ENCODE measurements at places on chromosomes 12 and 14. TPM values are rescaled to one million over a fixed set of nuclear protein-coding genes. Genes with fewer than 3 reads are reported as not detected.

Gene DHRS4L2
- total RNA-seq: 17.1 TPM

DNA sequence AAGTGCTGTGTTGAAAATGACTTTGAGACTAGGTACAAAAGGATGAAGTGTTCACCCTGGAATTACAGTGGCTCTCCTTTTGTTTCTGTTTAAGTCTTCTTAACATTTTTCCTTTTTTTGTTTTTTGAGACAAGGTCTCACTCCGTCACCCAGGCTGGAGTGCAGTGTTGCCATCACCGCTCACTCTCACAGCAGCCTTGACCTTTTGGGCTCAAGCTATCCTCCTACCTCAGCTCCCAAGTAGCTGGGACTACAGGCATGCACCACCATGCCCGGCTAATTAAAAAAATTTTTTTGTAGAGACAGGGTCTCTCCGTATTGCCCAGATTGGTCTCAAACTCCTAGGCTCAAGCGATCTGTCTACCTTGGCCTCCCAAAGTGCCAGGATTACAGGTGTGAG, 20.1 kb downstream of the ERC1 start:
- no peak for DNase-seq

- no peak for DNase-seq
These were observed 174.2 kb downstream of the PPM1H start for GRCh38 chr12:62760779-62761178.

Gene STK38L
- total RNA-seq: 34.2 TPM

DNA sequence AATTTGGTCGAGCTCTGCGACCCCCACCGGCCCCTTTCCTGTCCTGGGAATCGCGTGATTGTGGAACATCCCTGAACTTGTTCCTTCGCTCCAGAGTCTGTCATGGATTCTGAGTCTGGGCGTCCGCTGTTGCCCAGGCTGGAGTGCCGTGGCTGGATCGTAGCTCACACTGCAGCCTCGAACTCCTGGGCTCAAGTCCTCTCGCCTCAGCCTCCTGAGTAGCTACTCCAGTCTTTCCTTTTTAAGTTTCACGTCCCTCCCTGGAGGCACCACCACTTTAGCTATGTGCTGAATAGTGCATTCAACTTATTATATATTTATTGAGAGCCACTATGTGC, 698 bp downstream of the ACOT6 start:
- DNase-seq: no peak

Gene SOAT2
- not detected for total RNA-seq

DNA sequence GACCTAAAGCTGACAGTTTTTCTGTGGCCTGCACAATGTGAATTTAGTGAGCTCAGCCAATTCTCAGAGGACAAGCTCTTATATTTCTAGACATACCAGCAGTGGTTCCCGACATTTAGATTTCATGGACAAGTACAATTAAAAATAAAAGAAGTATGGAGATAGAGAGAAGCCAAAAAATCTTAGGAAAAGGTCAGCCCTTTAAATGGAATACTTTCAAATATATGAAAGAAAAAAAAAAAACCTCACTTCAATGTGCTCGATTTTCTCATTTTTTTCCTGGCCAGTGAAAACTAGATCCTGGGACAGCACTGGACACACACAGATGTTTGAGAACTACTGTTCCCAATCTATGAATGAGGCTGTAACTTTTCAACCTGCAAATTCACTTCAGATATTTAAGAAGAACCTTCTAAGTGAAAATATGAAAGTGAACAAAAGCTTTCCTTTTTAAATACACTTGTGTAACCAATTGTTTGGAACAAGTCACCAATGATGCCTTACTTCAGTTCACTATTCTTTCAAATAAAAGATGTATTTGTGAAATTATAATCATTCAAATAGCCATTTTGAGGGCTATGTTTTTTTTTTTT, 109.4 kb downstream of the SLC38A1 start:
- DNase-seq: no peak

Gene P2RX2
- total RNA-seq: not detected

GRCh38 chr12:103589517-103589916, 2.4 kb downstream of the STAB2 start:
- DNase-seq: no peak

- no peak for DNase-seq
These were observed 4.0 kb downstream of the BTG1 start for GRCh38 chr12:92141591-92142121.

Gene PLA2G1B
- not detected for total RNA-seq

- DNase-seq: no peak
These were observed 58.3 kb upstream of the DYRK2 start for GRCh38 chr12:67590149-67590790.

- DNase-seq: peak; percentile 53
These were observed 27.6 kb downstream of the BHLHE41 start for GRCh38 chr12:26097046-26097878.

DNA sequence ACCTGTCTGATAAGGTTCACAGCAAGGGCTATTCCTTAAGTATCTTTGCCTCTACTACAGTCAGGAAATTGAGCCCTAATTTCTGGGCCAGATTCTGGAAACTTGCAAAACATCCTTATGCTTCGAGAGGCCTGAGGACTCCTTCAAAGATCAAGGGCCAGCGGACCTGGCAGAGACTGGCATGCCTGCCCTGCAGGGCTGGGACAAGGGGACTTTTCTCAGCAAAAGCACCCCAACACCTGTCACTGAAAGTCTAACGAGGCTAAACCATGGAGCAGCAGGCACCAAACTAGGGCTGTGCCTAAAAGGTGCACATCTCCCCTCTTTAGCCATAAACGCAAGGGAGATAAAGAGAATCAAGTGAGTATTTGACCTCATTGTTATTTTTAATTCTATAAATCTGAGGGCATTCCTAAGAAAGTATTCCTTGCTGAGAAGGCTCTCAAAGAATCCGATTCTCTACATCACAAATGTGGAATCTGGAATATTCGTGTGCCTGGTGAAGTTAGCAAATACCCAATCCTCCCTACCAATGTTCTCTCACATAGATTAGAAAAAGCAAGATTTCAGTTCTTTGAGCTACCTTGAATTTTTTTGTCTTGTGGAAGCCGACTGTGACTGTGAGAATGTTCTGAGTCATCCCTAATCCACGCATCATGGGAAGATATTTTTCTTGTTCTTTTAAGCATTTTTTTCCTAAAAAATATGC, 328.2 kb upstream of the NOVA1 start:
- no peak for DNase-seq

DNA sequence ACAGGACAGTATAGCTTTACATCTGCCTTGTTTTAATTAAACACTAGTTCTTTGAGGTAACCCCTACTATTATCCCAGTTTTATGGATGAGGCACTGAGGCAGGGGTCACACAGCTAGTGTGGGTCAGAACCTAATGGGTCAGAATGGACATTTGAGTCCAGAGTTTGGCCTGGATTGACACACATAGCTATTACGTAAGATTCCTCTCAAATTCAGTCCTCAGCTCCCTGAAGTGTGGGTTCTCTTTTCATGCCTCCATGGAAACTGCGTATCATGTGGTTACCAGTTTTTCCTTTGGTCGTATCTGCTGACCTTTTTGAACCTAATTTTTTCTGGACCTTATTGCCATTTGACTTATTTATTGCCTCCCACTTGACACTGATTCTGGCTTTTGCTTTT, 40.4 kb downstream of the PSEN1 start:
- no peak for DNase-seq

GRCh38 chr14:53278602-53279506, 125.7 kb upstream of the DDHD1 start:
- DNase-seq: no peak

DNA sequence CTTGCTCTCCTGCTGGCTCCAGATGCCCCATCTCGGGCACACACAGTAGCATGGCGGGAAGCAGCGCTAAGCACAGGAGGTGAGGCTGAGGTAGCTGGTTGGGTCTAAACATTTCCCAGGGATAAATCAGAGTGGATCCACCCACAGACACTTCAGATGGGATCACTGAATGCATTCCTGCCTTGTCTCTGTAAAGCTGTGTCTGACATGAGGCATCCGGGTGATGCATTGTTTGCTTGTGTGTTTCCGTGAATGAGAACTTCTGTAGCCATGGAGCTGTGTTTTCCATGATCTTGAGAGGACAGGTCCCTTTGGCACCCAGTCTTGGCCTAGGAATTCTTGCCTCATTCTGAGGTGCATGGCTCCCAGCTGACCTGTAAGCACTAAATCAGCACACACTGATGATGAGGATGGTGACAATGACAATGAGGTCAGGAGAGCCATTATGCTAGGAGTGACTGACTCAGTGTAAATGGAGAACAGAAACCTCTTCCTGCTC, 6.7 kb upstream of the KRT75 start:
- DNase-seq: no peak

DNA sequence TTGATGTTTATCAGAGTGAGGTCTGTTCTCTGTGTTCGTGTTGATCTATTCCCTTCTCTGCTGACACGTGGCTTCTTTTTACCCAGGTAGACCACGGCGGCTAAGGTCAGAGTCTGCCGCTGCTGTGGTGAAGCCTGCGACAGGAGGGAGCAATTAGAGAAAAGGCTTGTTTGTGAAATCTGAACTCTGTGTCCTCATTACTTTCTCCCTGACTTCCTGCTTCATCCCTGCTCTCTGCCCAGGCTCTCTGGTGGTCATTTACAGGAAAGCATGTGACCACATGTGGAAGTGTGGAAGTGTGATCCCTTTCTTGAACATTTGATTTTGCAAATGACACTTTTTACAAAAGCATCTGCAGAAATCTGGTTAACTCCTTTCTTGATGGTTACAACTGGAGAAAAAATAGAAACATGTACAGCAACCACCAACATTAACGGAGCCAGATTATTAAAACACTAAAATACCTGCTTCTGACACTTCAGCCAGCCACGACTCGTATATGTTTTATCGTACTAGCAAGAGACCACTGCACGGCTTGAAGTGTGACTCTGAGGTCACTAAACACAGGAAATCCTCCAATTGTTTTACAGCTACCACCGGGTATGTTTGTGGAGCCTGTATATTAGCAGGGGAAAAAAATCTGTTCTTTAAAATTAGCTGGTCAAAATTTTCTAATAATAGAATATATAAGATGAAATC, 388.6 kb upstream of the TMPO start:
- no peak for DNase-seq

DNA sequence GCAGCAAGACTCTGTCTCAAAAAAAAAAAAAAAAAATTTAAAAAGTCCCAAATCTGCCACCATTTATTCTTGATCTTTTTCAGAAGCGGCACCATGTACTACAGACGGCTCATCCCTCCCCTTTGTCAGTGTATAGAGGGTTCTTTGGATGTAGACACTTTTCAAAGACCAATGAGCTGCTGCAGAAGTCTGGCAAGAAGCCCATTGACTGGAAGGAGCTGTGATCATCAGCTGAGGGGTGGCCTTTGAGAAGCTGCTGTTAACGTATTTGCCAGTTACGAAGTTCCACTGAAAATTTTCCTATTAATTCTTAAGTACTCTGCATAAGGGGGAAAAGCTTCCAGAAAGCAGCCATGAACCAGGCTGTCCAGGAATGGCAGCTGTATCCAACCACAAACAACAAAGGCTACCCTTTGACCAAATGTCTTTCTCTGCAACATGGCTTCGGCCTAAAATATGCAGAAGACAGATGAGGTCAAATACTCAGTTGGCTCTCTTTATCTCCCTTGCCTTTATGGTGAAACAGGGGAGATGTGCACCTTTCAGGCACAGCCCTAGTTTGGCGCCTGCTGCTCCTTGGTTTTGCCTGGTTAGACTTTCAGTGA, 6.5 kb upstream of the ACACB start:
- no peak for DNase-seq

DNA sequence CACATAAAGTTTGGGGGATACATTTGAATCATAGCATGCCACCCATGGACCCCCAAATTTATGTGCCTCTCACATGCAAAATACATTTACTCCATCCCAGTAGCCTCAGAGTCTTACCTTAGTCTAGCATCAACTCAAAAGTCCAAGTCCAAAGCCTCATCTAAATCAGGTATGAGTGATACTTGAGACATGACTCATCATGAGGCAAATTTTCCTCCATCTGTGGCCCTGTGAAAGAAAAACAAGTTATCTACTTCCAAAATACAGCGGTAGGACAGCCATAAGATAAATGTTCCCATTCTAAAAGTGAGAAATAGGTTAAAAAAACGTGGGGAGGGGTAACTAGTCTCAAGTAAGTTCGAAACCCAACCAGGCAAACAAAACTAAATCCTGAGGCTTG, 444.2 kb downstream of the SNAPC1 start:
- DNase-seq: no peak

DNA sequence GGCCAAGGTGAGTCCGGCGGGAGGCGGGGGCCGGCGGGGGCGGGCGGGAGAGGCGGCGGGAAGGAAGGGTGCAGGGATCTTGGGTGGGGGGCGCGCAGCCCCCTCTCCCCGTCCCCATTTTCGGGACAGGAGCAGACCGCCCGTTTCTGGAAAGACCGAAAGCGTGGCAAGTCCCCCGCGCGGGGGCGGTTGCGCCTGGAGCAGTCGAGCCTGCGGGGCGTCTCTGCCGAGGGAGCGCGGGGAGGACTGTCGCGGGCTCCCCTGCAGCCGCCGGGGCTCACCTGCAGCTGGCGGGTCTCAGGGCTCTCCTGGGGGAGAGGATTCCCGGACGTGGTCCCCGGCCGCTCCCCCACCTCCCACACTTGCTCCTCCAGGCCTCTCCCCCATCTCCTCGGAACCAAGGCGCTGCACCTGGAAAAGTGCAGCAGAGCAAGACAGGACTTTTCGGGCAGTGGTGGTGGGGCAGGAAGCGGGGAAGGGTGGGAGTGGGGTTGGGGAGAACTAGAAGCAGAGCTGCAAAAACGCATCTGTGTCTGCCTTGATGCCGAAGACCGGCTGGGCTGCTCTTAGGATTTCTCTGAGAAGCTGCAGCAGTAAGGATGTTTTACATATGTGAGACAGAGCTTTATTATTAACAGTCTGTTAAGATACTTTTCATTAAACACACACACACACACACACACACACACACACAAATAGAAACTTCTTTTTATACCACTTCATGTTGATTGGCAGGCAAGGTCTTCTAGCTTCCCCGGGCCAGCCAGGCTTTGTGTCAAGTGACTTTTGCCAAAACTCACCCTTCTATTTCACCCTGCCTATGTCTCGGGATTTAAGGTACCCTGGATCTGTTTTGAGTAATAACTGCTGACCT, 677 bp downstream of the C12orf75 start:
- peak; percentile 28 for DNase-seq

- DNase-seq: no peak
These were observed 325.3 kb downstream of the GALC start for GRCh38 chr14:87667659-87668058.

Gene TAS2R20
- total RNA-seq: 1.1 TPM

GRCh38 chr12:52189376-52190174, 2.2 kb downstream of the KRT80 start:
- no peak for DNase-seq
